ENCODE measurements at places on chromosomes 7 and 10. TPM values are rescaled to one million over a fixed set of nuclear protein-coding genes. Genes with fewer than 3 reads are reported as not detected.

Gene RADIL
- total RNA-seq: 0.40 TPM

Gene GPR26
- 0.11 TPM for total RNA-seq

- no peak for DNase-seq
These were observed 18.2 kb downstream of the TSPAN33 start for GRCh38 chr7:129162732-129163131.

Gene MYL7
- total RNA-seq: not detected

GRCh38 chr7:128922496-128923410 is 12.2 kb upstream of the KCP start:
- DNase-seq: no peak

Gene CNOT4
- total RNA-seq: 2.6 TPM

DNA sequence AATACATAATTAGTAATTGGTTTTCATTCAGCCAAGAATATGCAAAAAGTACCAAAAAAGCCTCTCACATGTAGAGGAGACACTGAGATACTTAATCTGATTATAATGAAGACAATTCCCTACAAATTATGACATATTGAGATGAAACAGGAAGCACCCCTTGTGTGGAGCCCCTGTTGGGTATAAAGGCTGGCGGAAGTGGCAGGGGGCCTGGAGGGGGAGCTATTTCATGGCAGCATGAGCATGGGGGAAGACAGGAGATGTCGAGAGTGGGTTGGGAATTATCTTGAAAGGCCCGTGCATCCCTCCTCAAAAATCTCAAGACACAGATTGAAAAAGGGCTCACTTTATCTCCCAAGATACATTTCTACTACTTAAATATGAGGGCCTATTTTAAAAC is 96.9 kb downstream of the PIP4K2A start:
- no peak for DNase-seq

Gene TMEM176A
- total RNA-seq: 2.6 TPM

DNA sequence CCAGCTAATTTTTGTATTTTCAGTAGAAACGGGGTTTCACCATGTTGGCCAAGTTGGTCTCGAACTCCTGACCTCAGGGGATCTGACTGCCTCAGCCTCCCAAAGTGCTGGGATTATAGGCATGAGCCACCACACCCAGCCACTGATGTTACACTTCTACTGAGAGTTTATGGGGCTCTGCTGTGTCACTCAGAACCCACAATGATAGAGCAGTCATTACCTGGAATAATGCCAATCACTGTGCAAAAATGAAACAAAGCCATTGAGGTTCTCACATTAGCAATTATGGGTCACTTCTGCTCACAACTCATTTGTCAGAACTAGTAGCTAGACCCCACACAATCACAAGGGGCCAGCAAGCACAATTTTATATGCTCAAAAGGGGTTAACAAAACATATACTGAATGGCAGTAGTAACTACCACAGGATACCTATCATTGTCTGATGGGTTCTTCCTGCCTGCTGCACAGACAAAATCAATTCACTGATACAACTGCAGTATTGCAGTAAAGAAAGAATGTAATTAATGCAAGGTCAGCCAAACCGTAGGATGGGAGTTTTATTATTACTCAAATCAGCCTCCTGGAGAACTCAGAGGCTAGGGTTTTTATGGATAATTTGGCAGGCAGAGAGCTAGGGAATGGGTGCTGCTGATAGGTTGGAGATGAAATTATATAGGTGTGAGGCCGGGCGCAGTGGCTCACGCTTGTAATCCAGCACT is 72.1 kb upstream of the TRIM24 start:
- peak; percentile 37 for DNase-seq

GRCh38 chr10:54691331-54691730 is 109.7 kb downstream of the PCDH15 start:
- no peak for DNase-seq

Gene MALRD1
- not detected for total RNA-seq

- DNase-seq: no peak
These were observed 1.6 kb upstream of the ZNF239 start for GRCh38 chr10:43576062-43576461.

- no peak for DNase-seq
These were observed 21.0 kb downstream of the DOCK4 start for GRCh38 chr7:112185005-112185834.

DNA sequence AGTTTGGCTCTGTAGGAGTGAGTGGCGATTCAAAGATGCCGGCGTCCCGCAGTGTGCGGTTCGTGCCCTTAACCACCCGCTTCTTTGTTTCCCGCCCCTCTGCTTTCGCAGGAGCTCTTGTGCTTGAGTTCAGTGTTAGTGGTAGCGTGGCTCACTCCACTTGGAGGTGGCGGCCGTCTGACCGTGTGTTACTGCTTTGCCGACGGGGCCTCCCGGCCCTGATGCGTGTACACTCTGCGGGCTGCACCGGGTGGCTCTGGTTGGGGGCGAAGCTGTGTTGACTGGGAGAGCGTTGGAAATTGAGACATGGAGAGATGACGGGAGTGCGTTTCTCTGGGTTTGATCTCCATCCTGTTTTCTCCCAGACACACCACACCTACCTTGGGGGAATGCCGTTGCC is 31.4 kb downstream of the SHH start:
- DNase-seq: no peak

- DNase-seq: no peak
These were observed 468.6 kb downstream of the XPNPEP1 start for GRCh38 chr10:109454691-109455090.

- peak; percentile 62 for DNase-seq
These were observed 40.3 kb upstream of the SH2D4B start for GRCh38 chr10:80497187-80498077.

Gene TMEM270
- total RNA-seq: 1.5 TPM

DNA sequence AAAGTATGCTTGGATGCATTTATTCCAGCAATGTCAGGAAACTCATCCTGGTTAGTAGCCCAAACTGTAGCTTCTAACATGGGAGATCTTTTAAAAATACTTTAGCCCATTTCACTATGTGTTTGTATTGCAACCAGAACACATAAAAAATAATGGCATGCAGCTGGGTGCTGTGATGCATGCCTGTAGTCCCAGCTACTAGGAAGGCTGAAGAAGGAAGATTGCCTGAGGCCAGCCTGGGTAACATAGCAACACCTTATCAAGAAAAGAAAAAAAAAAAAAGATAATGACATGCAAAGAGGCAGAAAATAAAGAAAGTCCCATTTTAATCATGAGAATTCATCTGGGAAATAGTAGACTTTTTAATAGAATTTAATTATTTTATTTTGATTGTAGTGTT is 517.0 kb upstream of the TEX47 start:
- DNase-seq: no peak

Measured in Daoy (cell line).